ENCODE measurements at places on chromosomes 11 and 22. TPM values are rescaled to one million over a fixed set of nuclear protein-coding genes. Genes with fewer than 3 reads are reported as not detected.

The CARD10 gene
- total RNA-seq = 1.2 TPM

The CCDC89 gene
- total RNA-seq = 7.9 TPM

The RAG2 gene
- total RNA-seq = not detected

The STIP1 gene
- total RNA-seq = 141 TPM

The SMIM38 gene
- 0.11 TPM for total RNA-seq

The MIOX gene
- total RNA-seq = not detected

The TRIM29 gene
- 0.11 TPM for total RNA-seq

The SLC22A6 gene
- total RNA-seq = not detected

The BTBD10 gene
- 72.4 TPM for total RNA-seq

The EIF3D gene
- total RNA-seq = 631 TPM

The PAMR1 gene
- 512 TPM for total RNA-seq

The XKR3 gene
- not detected for total RNA-seq

The TNNT3 gene
- total RNA-seq = not detected

The CADM1 gene
- 5.5 TPM for total RNA-seq

The HOATZ gene
- total RNA-seq = under 0.01 TPM

The ANO3 gene
- total RNA-seq = 1.00 TPM

The WT1 gene
- 6.9 TPM for total RNA-seq

The BEST1 gene
- total RNA-seq = 3.1 TPM

The IFITM2 gene
- 11.0 TPM for total RNA-seq

The RBMXL2 gene
- total RNA-seq = 0.11 TPM

Data from uterine smooth muscle cell (primary cell).